ENCODE measurements at places on chromosomes 6 and 20. TPM values are rescaled to one million over a fixed set of nuclear protein-coding genes. Genes with fewer than 3 reads are reported as not detected.

Gene IRF4
- 0.32 TPM for total RNA-seq

Gene NOX3
- not detected for total RNA-seq

Gene DLL1
- 15.3 TPM for total RNA-seq

Gene NMBR
- total RNA-seq = not detected

Gene TSBP1
- not detected for total RNA-seq

Gene SF3B5
- 125 TPM for total RNA-seq

Gene SLC22A7
- total RNA-seq = not detected

Gene MCHR2
- not detected for total RNA-seq

Gene SLC24A3
- total RNA-seq = 0.62 TPM

Gene KIF6
- 0.12 TPM for total RNA-seq

Gene F13A1
- total RNA-seq = 100 TPM

Gene MTFR2
- total RNA-seq = 0.25 TPM

Gene GABRR1
- total RNA-seq = not detected

Gene CST9
- total RNA-seq = not detected

Gene CNBD2
- 2.6 TPM for total RNA-seq

Gene SLC22A2
- not detected for total RNA-seq

Gene FAM83B
- 3.3 TPM for total RNA-seq

Gene TAAR8
- not detected for total RNA-seq

Gene LTB
- total RNA-seq = 0.40 TPM

Gene NRSN1
- not detected for total RNA-seq

Gene SH3BGRL2
- 9.0 TPM for total RNA-seq

Gene ULBP1
- total RNA-seq = 0.17 TPM

Gene TRIM31
- not detected for total RNA-seq

Gene SDHAF4
- 17.0 TPM for total RNA-seq

Gene PRPF6
- total RNA-seq = 50.6 TPM

Gene WFDC10B
- not detected for total RNA-seq

Gene ADGRF4
- total RNA-seq = not detected

Data from left ventricle myocardium superior (tissue), 1 donor.